Endodermal cell (in vitro differentiated cells): ENCODE measurements at places on chromosomes 11 and 22. TPM values are rescaled to one million over a fixed set of nuclear protein-coding genes. Genes with fewer than 3 reads are reported as not detected.

GRCh38 chr22:31292236-31292989 lies at the start of gene PIK3IP1:
PIK3IP1 (minus strand) TSS chr22:31292488; CDS start chr22:31292344, 144 bp downstream.
- DNase-seq, result peak; percentile 97

DNA sequence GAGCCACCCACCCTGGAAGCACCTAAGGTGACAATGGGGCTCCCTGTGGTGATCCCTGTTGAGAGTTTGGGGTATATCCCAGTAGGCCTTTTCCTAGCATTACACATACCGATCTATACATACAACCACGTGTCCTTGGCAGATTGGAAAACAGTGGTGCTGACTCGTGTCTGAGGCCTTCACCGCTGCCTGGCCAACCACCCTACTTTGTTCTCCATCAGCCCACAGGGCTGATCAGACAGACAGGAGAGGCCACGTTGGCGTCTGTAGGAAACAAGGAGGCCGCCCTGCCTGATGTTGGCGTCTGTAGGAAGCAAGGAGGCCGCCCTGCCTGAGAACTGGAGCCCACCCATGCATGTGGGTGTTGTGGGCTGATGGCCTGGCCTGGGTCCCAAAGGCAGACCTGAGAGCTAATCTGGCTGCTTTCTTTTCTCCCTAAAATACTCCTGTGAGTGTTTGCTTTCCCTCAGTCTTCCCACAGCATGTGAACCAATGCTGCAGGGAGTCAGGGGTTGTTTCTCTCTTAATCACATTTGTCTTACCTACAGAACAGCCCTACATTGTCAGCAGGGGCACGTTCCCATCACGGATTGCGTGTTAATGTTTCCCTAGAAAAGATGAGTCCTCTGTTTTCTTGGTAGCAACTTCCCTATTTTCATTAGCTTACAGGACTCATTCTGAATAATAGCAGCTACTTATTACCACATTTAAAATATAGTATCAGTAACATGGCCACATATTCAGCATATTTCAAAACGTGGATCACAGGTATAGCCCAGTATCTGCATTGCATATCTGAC lies 57.2 kb downstream of the SBF1 start:
- no peak for DNase-seq

DNA sequence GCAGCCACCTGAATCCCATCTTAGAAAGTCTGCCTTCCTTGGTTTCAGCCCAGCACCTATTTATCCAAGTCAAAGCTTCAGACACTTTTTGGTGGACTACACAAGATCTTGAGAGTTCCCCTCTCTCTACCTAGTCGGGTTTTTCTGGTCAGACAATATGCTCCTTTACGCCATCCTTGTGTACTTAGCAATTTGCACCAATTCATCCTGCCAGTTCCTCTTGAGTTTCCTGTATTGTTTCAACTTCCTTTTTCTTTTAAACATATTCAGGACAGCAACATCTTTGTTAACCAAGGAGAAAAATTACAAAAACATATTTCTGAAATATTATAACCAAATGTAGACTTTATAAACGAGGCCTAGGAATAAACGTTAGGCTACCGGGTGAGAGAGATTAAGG lies 368.2 kb upstream of the CADM1 start:
- no peak for DNase-seq

- peak; percentile 69 for DNase-seq
These were observed 561 bp downstream of the FXYD2 start for GRCh38 chr11:117823946-117824420.

DNA sequence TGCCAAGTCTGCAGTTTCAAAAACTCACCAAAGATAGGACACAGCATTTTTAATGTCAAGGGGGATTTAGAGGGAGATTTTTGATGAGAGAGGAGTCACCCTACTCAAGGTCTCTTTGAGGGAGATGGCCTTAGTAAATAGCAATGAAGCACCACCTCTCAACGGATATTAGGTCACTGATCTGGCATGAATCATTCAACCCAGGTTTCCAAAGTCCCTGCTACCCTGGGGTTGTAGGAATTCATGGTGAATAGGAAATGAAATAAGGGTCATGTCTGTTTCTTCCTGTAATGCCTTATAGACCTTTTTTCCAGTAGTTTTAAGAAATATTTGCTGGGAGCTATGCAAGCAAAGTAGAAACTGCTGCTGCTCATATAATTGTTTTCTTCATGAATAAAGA lies 2154.9 kb downstream of the LRRC4C start:
- DNase-seq, result no peak

SULT4A1 gene
- 11.4 to 34.9 TPM (median 14.2 TPM) in 3 replicates for total RNA-seq

PATE2 gene
- total RNA-seq, result 0.23 and 0.79 TPM in 2 replicates
